ENCODE measurements at places on chromosomes 6 and 20. TPM values are rescaled to one million over a fixed set of nuclear protein-coding genes. Genes with fewer than 3 reads are reported as not detected.

EPPIN gene
- total RNA-seq, result not detected

KIAA0408 gene
- total RNA-seq, result 0.27 TPM

PRL gene
- not detected for total RNA-seq

LZTS3 gene
- total RNA-seq, result 6.6 TPM

L3MBTL1 gene
- 14.1 TPM for total RNA-seq

GRCh38 chr20:35592339-35592974 is 23.2 kb upstream of the SPAG4 start:
- no peak for DNase-seq

DNA sequence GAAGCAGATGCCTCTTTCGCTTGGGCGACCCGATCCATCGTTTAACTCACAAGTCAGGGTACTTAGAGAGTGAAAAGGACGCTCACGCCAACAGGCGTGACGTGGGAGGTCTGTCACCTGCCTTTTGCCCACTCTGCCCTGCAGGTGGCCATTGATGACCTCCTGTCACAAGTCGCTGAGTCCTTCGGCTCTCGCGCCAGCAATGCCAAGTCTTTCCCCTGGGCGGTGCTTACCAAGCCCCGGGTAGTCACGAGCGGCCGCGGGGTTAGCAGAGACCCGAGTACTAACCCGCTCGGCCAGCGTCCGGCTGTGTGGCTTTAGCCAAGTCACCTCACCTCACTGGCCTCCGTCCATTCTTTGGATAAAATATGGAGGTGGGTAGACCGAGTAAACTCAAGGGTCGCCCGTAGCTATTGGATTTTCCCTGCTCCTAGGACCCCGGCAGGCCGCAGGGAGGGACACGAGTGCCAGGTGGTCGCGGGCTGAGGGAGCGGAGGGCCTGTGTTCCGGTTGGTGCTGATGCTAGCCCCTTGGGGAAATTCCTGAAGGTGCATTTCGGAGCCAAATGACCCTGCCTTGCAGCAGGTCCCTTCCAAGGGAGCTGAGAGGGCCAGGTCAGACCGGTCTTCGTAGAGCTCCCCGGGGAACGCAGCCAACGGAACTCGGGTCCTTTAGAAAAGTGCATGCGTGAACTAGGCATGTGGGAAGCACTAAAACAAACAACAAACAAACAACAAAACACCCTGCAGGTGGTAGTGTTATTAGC is 668 bp downstream of the PKIB start:
- no peak for DNase-seq

- DNase-seq, result no peak
Observed at GRCh38 chr20:46123482-46124245, 5.5 kb downstream of the CD40 start.

GRCh38 chr6:148968771-148969602 is 222.2 kb downstream of the UST start:
- DNase-seq, result no peak

GRCh38 chr6:79872986-79873385 is 74.4 kb downstream of the ELOVL4 start:
- no peak for DNase-seq

- no peak for DNase-seq
Observed at GRCh38 chr6:154994836-154995253, 270 bp upstream of the TIAM2 start.
